ENCODE measurements at places on chromosomes 1 and 21.

GRCh38 chr1:160904783-160905616 is 20.0 kb upstream of the ITLN1 start:
- no peak for DNase-seq

GRCh38 chr1:36554323-36554628 is 71.6 kb upstream of the CSF3R start:
- DNase-seq, result no peak

DNA sequence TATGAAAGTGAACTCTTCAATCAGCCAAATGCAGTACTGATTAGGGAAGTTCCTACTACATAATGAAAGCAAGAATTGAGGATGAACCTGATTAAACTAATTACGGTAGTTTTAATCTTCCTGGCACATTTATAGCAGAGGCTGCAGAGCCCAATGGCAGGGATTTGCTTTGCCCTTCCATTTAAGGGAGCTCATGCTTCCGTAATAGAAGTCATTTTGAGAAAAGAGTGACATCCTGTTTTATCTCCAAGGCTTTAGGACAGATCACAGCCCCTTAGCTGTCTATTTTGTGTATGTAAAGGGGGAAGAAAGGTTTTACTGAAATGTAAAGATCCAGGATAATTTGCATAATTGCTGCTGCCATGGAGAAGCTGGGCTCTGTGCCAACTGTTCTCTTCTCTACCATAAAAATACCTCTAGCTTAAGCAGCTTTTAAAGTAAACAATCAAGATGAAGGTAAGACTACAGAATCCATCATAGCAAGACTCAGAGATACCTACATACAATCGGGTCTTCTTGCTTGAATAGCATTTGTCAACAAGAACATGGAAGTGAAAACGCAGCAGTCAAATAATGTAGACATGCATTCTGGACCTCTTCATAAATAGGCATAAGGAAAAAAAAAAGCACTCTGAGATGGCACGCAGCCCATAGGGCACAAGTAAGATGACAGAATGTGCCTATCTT is 62.5 kb downstream of the ASH1L start:
- DNase-seq, result no peak

- no peak for DNase-seq
Observed at GRCh38 chr1:86757272-86757984, 53.1 kb downstream of the SH3GLB1 start.

DNA sequence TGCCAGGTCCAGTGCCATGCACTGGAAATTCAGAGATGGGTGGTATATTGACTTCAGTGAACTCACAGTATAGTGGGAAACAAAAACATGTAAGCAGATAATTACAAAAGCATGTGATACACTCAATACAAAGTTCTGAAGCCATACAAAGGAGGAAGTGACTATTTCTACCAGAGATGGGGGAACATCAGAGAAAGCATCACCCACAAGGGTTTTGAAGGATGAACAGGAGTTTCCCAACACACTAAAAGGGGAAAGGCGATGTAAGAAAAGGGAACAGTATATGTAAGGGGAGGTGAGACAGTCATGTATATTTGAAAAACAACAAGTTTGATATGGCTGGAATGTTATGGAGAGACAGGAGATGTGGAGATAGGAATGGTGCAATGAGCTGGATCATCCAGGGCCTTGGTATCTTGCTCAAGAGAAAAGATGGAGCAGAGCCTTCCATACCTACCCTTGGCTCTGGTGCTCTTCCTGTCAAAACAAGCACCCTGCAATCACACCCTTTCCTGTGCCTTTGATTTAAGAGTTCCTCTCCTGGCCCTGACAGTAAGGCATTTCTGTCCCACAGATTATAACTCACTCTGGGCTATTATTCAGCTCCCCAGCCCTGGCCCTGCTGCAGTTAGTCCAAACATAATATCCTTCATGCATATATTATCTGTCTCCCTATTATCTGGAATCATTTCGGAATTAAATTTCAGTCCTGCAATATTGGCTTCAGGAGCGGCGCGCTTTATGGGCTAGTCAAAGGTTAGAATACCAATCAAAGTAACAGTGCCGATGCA is 60.5 kb downstream of the DMAP1 start:
- no peak for DNase-seq

GRCh38 chr1:213658457-213658856 is 329.3 kb upstream of the PROX1 start:
- DNase-seq, result no peak

DNA sequence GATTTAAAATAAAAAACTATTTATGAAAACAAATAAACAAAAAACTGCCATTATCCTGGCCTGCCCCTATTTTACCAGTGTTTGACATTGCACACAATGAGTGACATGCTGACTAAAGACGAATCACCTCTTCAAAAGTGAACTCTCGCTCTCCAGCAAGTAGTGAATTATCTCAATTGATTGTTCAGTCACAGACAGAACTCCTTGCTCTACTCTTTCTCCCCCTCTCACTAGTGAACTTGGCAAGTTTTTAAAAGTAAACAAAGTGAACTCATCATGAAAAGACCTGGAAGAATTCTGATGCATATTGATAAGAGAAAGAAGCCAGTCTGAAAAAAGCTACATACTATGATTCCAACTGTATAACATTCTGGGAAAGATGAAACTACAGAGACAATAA is 4.7 kb upstream of the C1orf52 start:
- no peak for DNase-seq

DNA sequence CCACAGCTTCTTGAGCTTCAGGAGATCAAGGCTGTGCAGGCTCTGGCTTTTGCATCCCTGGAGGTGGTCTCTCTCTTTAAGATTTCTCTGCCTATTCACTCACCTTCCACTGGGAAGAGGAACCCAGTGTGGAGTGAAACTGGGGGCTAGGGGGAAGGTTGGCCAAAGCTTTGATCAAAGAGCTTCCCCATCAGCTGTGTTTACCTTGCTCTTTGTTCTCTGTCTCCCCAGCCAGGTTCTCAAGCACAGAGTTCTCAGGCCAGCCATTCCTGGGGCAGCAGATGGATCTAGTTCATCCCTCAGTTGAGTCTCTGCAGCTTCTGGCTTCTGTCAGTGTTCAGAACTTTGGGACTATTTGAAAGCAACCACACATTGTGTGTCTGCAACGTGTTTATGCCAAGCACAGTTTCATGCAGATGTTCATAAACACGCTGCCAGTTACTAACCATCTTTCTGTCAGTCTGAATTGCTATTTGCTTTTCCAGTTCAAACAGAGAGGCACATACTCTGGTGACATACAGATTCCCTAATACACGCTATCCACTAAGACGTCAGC is 17.2 kb upstream of the MRPS14 start:
- no peak for DNase-seq

DNA sequence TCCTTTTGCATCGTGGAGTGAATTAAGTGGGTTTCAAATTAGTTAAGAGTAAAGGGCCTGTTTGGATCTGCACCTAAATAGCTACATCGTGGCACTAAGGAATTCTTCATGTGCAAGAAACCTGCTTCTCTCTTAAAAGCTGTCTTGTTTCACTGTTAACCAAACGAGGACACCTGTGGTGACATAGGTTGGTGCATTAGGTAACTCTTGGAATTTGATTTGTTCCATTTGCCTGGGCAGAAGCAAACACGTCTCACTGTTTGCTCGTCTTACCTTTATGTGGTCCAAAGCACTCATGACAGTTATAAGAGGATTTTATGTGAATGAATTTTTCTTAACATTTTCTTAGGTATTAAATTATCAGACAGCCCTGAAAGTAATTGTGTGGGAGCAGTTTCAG is 60.9 kb downstream of the PRDM2 start:
- DNase-seq, result no peak

- no peak for DNase-seq
Observed at GRCh38 chr1:24277420-24278169, 41.6 kb upstream of the GRHL3 start.

DNA sequence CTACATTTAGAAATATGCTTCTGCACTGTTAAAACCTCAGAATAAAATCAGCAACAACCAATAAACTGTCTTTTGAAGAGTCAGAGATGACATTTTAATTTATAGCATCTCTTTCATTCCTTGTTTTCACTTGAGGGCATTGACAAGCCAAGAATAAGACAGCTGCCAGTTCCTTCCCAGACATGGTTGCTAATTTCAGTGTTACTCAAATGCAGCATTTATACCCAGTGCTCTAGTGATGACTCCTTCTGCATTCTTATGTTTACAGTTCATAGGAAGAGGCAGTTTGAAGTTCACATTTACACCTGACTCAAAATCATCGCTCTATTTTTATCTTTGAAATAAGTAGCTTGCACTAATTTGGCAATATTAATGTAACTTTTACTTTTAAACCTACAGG is 44.9 kb downstream of the PLA2G4A start:
- no peak for DNase-seq

GRCh38 chr1:207868251-207868773 is 42.6 kb downstream of the CD34 start:
- no peak for DNase-seq

- DNase-seq, result no peak
Observed at GRCh38 chr1:234687011-234687410, 77.0 kb upstream of the IRF2BP2 start.

- DNase-seq, result no peak
Observed at GRCh38 chr1:47184822-47185677, 4.8 kb downstream of the PDZK1IP1 start.

DNA sequence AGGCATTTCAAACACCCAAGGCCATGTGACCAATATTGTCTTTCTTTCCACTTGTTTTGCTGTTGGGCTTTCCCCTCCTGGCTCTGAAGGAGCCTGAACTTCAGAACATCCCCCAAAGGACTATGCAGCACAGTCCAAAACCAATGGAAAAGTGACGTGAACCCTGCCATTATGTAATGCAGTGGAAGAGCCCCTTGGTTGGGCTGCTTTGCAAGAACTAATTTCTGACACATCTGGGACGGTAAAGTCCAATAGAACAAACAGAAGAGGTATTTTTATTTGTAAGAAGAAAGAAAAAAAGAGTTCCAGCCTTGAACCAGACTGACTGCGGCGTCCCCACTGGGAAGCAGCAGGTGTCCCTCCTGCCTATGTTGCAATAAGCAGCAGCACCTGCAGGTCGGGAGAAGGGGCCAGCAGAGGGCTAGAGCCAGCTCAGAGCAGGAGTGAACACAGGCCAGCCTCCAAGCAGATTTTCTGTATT is 116.7 kb downstream of the CDC7 start:
- peak; percentile 37 for DNase-seq
